ENCODE measurements at places on chromosomes 11 and 22.

- DNase-seq = no peak
Observed at GRCh38 chr11:45041596-45041995, 90.9 kb upstream of the TP53I11 start.

GRCh38 chr11:70153133-70153727, 49.9 kb upstream of the FADD start:
- no peak for DNase-seq

DNA sequence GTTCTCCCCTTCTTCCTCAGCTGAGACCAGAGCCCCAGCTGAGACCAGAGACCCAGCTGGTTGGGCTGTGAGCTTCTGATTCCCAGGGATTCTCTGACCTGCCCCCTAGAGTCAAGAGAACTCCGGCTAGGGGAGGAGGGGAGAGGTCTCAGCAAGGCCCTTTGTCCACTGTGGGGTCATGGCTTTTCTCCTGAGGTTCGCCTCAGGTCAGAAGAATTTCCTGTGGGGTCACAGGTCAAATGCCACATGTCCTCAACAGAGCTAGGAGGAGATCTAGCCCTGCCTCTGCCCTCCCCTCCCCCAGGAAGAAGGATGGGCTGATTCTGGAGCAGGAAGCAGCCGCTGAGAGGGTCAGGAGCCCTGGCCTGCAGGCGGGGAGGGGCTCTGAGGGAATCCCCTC, 23.7 kb downstream of the HTR3A start:
- no peak for DNase-seq

DNA sequence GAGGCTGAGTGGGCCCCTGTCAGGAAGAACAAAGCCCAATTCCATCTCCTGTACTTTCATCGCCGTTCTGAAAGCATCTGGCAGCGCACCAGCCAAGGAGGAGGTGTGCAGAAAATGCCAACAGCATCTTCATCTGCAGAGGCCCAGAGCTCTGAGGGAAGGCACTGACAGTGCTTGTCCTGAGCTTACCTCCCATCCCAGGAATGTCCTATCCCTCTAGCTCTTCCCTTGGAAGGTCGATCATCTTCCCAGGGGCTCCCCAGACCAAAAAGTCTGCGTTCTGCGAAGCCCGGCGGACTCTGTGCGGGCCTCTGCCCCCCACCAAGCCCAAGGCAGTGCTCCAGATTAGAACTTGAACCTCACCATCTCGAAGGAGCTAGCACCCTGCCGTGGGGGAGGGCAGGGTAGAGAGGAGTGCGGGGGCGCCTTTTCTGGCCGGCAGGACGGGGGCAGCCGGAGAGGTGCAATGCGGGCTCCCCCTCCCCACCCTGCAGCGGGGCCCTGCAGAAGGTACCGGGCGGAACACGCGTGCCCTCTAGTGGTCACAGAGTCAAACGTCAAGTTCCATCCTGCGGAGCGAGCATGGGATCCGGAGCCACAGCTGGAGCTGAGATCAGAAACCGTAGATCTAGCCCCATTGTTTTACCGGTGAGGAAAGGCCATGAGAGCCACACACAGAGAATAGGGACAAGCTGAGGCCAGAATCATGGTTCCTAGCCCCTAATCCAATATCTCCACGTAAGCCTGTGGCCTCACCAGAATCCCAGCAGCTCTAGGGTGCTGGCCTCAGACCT, 5.0 kb downstream of the SCN2B start:
- DNase-seq = peak; percentile 57

GRCh38 chr11:106271086-106271485, 193.6 kb downstream of the AASDHPPT start:
- DNase-seq = no peak

GRCh38 chr11:69831985-69832384, 12.8 kb upstream of the FGF3 start:
- DNase-seq = no peak

DNA sequence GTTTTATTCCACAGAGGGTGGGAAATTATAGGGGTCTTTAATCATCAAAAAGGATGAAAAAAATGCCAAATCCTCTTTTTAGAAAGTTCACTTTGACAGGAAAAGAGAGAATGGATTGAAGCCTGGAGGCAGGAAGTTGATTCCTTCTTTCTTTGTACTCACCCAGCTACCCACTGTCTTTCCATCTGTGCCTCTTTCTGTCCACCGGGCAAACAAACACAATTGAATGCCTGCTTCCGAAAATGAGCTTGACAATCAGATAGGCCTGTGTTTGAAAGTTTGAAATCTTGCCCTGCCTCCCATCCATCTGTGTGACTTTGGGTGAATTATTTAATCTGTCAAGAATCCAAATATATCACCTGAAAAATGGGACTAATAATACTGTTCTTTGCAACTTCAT, 81.1 kb downstream of the SCN3B start:
- no peak for DNase-seq

GRCh38 chr11:35681163-35681767, 18.7 kb downstream of the TRIM44 start:
- no peak for DNase-seq

- peak; percentile 37 for DNase-seq
Observed at GRCh38 chr22:44697423-44698141, 4.4 kb upstream of the PRR5 start.

GRCh38 chr11:133269267-133269666, 263.0 kb downstream of the OPCML start:
- no peak for DNase-seq

DNA sequence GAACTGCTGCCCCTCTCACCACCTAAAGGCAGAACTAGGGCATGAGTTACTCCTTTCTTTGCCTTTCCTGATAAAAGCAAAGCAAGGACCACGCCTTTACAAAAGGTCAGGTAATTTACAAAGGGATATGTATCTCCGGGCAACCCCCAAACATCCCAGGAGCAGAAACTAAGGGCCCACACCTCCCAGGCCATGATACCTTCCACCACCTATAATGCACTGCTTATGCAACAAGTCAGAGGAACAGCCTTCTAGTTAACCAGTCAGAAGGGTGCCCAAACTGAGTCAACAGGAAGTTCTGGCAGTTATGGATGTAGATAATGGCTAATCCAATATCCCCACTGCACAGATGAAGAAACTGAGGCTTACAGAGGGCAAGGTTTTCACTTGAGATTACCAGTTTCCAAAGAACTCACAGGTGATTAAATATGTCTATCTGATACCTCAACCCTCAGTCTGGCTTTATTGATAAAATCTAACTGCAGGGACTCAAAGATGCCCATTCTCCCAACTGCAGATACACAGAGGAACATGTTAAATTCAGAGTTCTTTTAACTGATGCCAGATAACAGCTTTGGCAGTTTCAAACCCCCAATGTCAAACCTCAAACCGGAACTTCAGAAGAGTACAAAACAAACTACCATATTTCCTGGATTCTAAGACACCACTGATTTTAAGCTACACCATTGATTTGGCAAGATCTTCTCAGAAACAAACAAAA, 16.8 kb upstream of the CASTOR1 start:
- peak; percentile 21 for DNase-seq

DNA sequence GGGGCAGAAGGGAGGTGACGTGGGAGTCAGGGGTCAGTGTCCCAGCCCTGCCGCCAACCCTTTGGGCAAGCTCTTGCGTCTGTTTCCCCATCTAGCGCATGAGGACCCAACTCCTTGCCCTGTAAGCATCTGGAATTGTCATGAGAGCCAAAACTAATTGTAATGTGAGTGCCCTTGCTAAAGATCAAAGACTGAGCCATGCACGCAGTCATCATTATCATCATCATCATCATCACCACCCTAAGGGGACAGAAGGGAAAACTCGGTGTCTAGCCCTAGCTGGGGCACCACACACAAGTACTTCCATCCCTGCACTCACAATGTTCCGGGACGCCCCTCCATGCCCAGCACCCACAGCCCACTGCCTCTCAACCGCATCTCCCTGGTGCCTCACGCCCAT, 2.5 kb downstream of the LIF start:
- DNase-seq = no peak
